MCF 10A (cell line): ENCODE measurements at places on chromosomes 7 and 10. TPM values are rescaled to one million over a fixed set of nuclear protein-coding genes. Genes with fewer than 3 reads are reported as not detected.

DNA sequence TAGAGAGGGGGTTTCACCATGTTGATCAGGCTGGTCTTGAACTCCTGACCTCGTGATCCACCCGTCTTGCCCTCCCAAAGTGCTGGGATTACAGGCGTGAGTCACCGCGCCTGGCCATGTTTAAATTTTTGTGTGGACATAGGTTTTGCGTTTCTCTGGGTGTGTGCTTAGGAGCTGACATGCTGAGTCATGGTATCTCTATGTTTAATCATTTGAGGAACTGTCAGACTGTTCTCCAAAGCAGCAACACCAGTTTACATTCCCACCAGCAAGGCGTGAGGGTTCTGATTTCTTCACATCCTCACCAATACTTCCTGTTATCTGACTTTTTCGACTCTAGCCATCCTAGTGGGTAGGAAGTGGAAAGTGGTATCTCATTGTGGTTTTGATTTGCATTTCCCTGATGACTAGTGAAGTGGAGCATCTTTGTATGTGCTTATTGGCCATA lies 153.7 kb downstream of the DNAJB6 start:
- H3K36me3 ChIP-seq: peaks cover 6% of the 10 kb centered on the region
- peaks cover 18% of the 10 kb centered on the region for H3K27me3 ChIP-seq
- DNase-seq: peak; percentile 84
- no peak overlapping the region for H3K4me3 ChIP-seq
- H3K27ac ChIP-seq: no peak overlapping the region
- H3K4me1 ChIP-seq: no peaks in the 10 kb centered on the region

DNA sequence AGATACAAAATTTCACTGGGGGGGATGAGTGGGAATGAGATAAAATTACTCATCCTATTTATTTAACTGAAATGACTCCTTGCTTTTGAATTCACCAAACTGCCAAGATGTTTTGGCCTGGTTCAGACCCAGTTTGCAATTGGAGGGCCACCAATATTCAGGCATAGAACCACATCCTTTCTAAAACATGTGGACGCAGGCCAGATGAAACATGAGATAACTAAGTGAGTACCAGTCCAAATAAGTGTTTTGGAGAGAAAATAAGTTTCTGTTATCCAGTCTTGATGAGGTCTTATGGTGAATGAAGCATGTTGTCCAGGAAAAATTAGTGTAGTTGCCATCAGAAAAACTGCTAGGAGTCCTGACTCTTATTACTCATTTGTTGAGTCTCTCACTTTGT lies 36.3 kb upstream of the PDK4 start:
- DNase-seq: peak; percentile 5
- H3K4me1 ChIP-seq: peaks cover 14% of the 10 kb centered on the region
- H3K4me3 ChIP-seq: no peak overlapping the region

- no peaks in the 10 kb centered on the region for H3K4me1 ChIP-seq
- H3K36me3 ChIP-seq: no peaks in the 10 kb centered on the region
- H3K27ac ChIP-seq: no peak overlapping the region
- no peak for DNase-seq
- no peak overlapping the region for H3K4me3 ChIP-seq
Observed at GRCh38 chr7:15284396-15284795, 277.4 kb downstream of the AGMO start.

DNA sequence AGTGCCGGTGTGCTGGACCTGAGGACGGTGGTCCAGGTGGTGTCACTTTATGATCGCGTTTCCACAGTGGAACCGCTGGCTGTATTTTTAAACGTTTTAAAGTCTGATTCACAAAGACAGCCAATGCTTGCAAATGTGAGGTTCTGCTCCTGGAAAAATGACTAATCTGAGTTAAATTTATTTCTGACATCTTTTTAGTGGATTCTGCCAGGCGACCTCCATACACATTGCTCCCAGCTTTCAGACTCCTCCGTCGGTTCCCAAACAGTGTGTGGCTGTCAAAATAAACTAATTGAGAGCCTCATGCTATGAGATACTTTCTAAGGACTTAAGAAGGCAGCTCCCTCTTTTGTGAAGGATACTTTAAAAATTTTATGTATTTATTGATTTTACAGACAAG lies 12.7 kb upstream of the TTYH3 start:
- DNase-seq: no peak
- H3K36me3 ChIP-seq: no peaks in the 10 kb centered on the region
- H3K4me3 ChIP-seq: no peak overlapping the region
- no peak overlapping the region for H3K27ac ChIP-seq
- peaks cover 16% of the 10 kb centered on the region for H3K4me1 ChIP-seq

DNA sequence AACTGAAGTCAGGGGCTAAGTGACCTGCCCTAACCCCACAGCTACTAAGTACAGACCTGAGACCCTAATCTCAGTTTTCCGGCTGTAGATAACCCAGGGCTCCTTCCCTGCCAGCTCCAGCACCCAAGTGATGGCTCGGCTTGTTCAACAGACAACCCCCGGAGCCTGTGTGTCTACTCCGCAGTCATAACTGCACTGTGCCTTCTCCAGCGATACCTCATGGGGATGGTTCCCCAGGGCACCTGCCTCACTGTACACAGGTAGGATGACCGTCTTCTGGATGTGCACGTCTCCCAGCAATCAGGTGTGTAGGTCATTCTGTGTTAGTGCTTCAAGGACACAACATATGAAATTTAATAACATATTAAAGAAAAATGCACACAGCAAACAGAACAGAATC lies 37.1 kb downstream of the CPXM2 start:
- peaks cover 22% of the 10 kb centered on the region for H3K27me3 ChIP-seq
- H3K4me3 ChIP-seq: no peak overlapping the region

DNA sequence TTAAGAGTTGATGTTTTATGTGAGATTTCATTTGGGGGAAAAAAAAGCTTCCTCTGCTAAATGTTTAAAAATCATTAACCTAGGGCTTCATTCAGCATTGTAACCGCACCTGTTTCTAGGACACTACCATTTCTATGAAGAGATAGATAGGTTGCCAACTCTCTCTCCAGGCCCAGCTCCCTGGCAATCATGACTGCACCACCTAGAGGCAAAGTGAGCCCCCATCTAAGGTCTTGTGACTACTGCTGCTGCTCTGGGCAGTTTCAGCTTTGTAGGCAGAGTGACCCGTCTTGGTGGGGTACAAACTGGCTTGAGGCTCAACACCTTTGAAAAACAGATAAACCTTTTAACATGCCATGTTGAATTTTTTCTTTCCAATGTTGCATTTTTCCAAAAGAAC lies 27.3 kb upstream of the MRC1 start:
- no peaks in the 10 kb centered on the region for H3K27me3 ChIP-seq
- no peak overlapping the region for H3K4me3 ChIP-seq

Gene NXPH1
- total RNA-seq: not detected in 2 replicates
